Peyer's patch (tissue), 4 donors: ENCODE measurements at places on chromosomes 2 and 18. TPM values are rescaled to one million over a fixed set of nuclear protein-coding genes. Genes with fewer than 3 reads are reported as not detected.

The TMX3 gene
- total RNA-seq: 88.3 TPM

The SERPINB13 gene
- total RNA-seq: not detected

- DNase-seq: no peak
These were observed 4.1 kb downstream of the RAB31 start for GRCh38 chr18:9712130-9712577.

- no peak for DNase-seq
These were observed 473.5 kb upstream of the MYT1L start for GRCh38 chr2:2804528-2804927.

GRCh38 chr18:3584266-3584861 lies 134.4 kb downstream of the TGIF1 start:
- no peak for DNase-seq

DNA sequence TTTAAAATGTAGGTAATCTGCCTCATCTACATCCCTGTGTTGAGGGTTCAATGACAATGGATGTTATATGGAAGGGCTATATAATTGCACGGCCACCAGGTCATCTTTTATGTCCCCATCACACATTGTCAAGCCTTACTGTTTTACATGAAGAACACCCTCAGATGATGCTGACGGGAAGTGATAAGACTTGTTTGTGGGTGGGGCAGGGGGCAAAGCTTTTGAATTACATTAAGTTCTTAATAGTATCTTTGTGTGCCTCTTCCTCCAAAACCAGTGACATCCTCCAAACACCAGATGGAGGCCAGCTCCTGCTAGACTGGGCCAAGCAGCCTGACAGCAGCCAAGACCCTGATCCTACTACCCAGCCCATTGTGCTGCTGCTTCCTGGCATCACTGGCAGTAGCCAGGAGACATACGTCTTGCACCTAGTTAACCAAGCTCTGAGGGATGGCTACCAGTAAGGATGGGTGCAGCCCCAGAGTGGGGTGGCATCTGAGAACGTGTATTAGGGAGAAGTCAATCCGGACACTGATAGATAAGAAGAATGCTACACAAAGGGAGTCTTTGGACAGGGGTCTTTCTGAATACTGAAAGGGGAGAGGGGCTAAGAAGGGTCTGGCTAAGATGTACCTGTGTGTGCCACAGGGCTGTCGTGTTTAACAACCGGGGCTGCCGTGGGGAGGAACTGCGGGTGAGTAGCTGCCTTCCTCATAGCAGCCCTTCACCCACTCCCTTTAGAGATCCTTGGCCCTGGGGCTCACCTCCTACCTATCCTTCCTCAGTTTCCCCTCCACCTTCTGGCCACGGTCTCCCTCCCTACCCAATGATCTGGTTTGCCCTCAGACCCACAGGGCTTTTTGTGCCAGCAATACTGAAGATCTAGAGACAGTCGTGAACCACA lies 5.3 kb downstream of the ABHD1 start:
- no peak for DNase-seq
